ENCODE measurements at places on chromosomes 7 and 10.

- DNase-seq: no peak
Measured at GRCh38 chr10:29993319-29993915, 66.0 kb downstream of the JCAD start.

GRCh38 chr7:80659120-80660055 is 20.9 kb downstream of the CD36 start:
- no peak for DNase-seq

DNA sequence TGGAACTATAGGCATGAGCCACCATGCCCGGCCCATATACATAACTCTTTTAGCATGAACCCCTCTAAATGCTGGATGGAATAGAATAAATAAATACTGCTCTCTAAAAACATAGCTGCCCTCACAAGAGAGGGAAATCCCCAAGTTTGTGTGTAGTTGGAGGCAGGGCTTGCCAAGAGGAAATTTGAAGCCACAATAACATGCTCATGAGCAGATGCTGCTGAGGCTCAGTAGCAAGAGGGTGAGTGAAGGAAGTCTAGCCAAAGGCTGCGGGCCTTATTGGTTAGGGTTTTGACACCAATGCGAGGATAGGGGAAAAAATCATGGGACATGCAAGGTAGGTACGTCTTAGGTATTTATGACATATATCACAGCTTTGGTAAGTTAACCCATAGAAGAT is 17.3 kb downstream of the TPK1 start:
- DNase-seq: peak; percentile 35

DNA sequence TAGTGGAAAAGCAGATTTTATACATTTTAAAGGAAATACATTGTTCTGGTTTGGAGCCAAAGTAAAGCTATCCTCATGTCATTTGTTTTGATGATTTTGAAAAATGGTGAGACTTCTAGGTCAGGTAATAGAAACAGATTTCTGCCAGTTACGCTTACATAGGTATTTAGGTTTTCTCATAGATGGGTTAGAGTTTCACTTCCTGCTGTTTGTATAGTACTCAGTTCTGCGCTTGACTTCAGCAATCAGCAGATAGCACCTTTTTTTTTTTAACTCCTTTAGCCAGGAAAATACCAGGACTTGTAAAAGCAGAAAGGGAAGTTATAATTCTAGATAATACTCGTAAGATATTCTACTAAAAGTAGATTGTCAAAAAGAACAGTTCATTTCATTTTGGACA is 209.8 kb upstream of the POM121L12 start:
- DNase-seq: no peak

GRCh38 chr7:74002474-74003017 is 25.4 kb upstream of the ELN start:
- DNase-seq: peak; percentile 6

GRCh38 chr7:106640368-106641141 is 20.4 kb downstream of the CCDC71L start:
- no peak for DNase-seq

GRCh38 chr10:132948351-132948750 is 6.0 kb upstream of the CFAP46 start:
- DNase-seq: no peak

GRCh38 chr10:8874972-8875371 is 820.5 kb downstream of the GATA3 start:
- DNase-seq: no peak

- DNase-seq: no peak
Measured at GRCh38 chr10:78552261-78552811, 516.4 kb upstream of the ZMIZ1 start.

DNA sequence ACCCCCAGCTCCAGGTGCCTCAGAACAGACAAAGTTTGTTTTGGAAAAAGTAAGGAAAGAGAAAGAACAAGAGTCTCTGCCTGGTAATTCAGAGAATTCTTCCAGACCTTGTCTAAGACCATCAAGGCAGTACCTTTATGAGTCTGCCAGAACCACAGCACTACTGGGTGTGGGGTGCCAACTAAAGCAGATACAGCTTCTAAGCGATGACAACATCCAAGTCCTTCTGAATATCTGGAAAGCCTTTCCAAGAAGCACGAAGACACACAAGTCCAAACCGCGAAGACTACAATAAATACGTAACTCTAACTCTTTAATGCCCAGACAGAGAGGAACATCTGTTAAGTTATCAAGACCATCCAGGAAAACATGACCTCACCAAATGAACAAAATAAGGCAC is 94.3 kb downstream of the SIRT1 start:
- DNase-seq: no peak
